Substantia nigra (tissue), 51 donors: ENCODE measurements at places on chromosomes 12 and 14.

GRCh38 chr12:7376196-7376595 is 67.8 kb downstream of the CD163L1 start:
- DNase-seq: no peak

GRCh38 chr14:76550534-76550933 is 174.6 kb downstream of the ESRRB start:
- no peak for DNase-seq

DNA sequence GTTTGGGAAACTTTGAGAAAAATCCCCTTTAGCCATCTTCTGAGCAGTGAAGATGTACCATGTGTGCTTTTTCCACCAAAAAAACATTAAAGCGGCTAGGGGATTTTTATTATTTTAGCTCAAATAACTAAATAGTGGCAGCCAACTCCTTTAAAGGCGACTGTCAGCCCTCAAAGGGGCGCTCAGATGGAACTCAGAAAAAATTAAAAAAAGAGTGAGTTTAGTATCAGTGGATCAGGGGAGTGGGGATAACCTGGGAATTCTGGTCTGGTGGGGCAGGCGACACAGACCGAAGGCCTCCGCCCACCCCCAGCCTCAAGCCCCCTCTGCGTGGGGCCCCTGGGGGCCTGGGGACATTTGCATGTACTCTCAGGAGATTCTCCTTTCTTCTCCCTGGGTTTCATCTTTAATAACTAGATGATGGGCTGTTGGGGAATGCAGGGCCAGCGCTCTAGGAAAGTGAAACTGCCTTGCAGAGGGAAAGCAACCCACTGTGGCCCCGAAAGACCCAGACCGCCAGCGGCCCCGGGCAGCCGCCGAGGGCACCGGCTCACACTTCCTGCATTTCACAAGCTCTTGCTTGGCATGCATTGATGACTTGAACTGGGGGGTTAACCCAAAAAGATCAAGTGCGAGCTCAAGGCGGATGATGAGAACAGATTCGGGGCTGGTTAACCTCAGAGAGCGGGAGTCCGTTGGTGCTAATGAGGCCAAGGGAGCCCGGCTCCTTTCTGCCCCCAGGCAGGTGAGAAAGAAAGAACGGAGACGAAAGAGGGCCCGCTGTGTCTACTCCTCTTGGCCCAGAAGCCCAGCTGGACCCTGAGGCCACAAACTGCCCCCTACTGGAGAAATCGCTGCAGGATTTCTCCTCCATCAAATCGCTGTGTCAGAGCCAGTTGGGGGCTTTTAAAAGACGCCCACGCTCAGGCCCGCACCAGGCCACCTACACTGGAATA is 7.3 kb upstream of the BATF start:
- no peak for DNase-seq

DNA sequence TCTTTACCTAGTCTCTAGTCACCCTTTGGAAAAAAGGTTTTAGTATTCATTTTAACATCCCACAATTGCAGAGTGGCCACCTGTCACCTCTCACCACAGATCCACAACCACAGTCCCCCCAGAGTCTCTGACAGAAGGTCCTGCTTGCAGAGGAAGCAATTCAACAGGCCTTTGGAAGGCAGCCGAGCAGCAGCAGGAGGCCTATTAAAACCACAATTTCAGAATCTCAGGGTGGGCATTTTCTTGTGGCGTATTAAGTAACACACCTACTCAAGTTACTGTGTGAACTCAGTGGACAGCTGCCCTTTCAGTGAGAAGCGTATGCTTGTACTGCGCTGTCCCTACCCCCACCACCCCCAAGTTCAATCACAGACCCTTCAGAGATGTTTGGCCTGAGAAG is 234.0 kb upstream of the HMGA2 start:
- DNase-seq: no peak

DNA sequence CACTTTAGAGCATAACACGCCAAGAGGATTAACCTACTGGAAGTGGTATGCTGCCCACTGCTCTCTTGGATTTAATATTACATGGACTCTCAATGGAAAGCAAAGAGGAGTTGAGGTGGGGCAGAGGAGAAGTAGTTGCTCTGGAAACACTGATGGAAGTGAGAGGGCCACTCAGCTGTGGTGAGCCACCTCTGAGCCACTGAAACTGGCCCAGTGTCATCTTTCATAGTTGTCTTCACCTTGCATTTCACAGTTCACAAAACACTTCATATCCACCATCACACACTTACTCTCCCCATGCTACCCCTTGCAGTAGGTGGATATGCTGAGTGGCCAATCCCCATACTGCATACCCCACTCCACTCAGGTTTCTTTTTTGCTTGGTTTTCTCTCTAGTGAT is 12.2 kb upstream of the PCED1B start:
- no peak for DNase-seq

DNA sequence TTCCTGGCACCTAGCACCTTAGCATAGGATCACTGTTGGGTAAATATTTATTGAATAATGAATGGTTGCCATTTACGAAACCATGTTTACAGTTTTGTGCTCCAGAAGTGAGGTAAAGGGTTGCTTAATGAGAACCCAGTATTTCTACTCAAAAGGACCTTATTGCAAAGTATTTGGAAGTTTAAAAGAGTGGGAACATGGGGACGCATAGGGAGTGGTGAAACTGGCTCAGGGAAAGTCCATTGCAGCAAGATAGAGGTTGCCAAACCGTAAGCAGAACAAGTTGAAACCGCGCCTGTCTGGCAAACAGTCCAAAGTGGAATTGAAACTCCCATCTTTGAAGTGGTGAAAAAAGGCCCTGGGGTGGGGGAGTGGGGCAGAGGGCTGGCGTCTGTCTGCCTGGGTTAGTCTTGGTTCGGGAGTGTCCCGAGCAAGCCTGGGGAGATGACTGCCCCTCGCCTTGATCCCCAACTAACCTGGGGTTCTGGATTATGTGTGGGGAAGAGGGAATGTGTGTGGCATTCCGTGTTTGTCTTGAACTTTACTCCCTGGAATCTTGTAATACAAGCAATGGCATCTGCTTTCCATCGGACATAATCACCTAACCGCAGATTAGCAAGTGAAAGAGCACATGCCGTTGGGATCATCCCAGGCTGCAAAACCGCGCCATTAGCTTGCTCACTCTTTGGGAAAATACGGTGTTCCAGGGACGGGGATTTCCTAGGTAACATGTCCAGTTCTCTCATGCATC is 7.2 kb downstream of the ALDH2 start:
- DNase-seq: peak; percentile 17

DNA sequence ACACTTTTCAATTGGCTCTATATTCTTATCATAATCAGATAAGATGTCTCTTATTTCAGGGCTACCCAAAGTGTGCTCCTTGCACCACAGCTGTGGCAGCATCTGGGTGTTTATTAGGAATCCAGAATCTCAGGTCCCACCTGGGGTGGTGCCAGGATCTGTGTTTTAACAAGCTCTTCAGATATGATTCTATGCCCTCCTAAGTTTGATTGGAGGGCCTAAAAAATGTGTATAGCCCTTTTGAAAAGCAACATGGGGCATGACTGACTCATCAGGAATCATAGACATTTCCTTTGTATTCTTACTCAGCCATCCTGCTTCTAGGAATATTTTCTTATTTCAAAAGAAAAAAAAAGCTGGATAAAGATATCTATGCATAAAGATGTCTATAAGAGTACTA is 103.1 kb downstream of the HELB start:
- no peak for DNase-seq

GRCh38 chr14:65847075-65847847 is 434.7 kb downstream of the FUT8 start:
- DNase-seq: no peak

- no peak for DNase-seq
Observed at GRCh38 chr12:132248453-132249167, 80.8 kb downstream of the GALNT9 start.

GRCh38 chr12:62730649-62731048 is 204.3 kb downstream of the PPM1H start:
- DNase-seq: no peak

- DNase-seq: no peak
Observed at GRCh38 chr12:14880890-14881453, 4.7 kb downstream of the MGP start.

- DNase-seq: no peak
Observed at GRCh38 chr14:52352061-52352491, 38.0 kb downstream of the PTGER2 start.

- DNase-seq: no peak
Observed at GRCh38 chr14:52032204-52032801, 36.6 kb downstream of the NID2 start.

- no peak for DNase-seq
Observed at GRCh38 chr14:49931523-49931922, 38.6 kb downstream of the ARF6 start.

- DNase-seq: no peak
Observed at GRCh38 chr12:19739195-19739776, 300.0 kb downstream of the AEBP2 start.

GRCh38 chr12:50579757-50580267 is 75.0 kb downstream of the DIP2B start:
- DNase-seq: no peak

GRCh38 chr12:22855456-22855855 is 230.5 kb downstream of the ETNK1 start:
- DNase-seq: no peak

DNA sequence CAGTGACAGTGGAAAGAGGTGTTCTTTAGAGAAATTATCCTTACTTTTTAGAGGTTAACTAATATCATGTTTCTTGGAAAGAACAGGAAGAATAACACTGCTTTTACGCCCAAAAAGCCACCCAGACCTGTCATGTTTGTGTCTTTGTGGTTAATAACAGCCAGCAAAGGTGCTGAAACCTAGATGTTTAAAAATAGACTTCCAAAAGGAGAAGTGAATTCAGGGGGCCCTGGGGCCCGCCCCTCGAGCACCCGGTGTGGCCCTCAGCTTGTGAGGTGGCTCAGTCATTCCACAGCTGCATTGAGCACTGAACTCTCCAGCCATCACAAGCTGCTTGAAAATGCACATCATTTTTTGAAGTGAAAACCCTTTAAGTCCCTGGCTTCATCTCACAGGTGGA is 20.8 kb upstream of the AMN start:
- no peak for DNase-seq

DNA sequence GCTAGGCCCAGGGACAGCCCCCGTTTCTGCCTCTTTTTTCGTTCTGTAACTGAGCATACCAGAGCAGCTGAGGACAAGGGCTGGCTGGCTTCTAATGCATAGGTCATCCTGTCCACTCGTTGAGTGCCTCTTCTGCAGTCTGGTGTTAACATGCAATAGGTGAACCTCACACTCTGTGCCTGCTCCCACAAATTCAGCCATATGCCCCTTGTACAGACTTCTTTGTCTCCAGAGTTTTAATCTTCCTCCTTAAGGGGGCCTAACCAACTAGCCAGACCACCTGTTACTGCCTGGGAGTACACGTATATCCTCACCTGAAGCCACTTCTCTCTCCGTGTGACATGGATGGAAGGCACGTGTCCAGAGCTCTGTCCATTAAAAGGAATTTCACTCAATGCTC is 111.1 kb downstream of the SLC15A4 start:
- DNase-seq: no peak

DNA sequence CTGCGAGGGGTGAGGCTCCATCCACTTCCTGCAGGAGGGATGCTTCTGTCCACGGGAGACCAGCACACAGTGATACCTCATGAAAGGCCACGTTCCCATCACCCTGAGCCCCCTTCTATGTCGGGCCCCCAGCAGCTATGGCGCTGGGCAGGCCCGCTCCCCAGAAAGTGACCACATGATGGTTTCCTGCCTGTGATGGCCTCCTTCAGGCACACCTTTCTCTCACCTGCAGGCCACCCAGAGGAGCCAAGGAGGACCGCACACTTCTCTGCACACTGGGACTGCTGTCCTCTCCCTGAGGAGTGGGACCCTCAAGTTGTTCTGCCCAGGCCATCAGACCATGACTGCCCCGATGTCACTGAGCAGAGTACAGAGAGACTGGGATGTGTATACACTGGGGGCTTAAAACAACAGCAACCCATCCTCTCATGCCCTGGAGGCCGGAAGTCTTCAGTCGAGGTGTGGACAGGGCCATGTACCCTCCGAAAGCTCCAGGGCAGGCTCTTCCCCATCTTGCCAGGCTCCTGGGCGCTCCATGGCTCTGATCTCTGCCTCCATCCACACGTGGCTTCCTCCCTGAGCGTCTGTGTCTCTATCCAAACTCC is 158.9 kb downstream of the PIWIL1 start:
- DNase-seq: no peak

DNA sequence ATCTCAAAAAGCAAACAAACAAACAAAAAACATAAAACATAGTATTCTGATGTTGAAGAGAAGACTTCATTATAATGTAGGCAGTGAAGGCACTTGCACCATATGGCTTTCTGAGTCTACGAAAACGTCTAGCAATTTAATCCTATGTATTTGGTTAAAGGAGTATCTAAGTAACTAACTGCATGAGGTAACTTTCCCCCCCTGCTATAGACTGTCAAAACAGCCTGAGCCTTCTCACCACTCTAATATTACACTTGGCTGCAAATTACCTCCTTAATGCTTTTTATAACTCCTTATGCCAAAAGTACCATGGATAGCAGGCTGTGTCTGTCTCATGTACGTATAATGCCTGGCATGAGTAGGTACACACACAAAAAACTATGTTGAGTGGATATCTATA is 607.6 kb upstream of the FLRT2 start:
- no peak for DNase-seq

GRCh38 chr14:69543341-69544115 is 31.1 kb downstream of the CCDC177 start:
- DNase-seq: no peak

- DNase-seq: peak; percentile 52
Observed at GRCh38 chr12:96886998-96887677, 19.9 kb upstream of the NEDD1 start.

DNA sequence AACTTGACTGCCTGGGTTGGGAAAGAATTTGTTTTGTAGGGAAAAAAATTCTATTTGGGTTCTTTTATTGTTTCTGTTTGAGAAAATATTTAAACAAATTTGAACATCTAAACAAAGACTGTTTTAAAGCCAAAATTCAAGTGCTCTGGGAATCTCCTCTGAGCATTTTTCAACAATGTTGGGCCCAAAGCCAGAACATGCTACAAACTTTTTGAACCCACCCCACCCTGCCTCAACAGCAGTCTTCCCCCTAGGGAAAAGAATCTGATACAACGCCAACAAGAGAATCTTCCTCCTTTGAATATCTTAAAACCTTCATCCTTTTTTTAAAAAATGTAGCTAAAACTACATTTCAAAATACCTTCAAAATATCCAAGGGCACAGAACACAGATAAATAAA is 20.4 kb upstream of the NID2 start:
- DNase-seq: no peak

GRCh38 chr14:73245480-73246325 is 8.4 kb downstream of the PAPLN start:
- DNase-seq: no peak

- DNase-seq: no peak
Observed at GRCh38 chr14:72619111-72619571, 274.8 kb downstream of the DPF3 start.

GRCh38 chr12:130591736-130592135 is 124.4 kb downstream of the RIMBP2 start:
- no peak for DNase-seq

GRCh38 chr12:53518381-53518780 is 11.1 kb upstream of the NPFF start:
- DNase-seq: no peak

- DNase-seq: no peak
Observed at GRCh38 chr14:75283833-75284563, 5.4 kb downstream of the FOS start.
